ENCODE measurements at places on chromosomes 1 and 21.

DNA sequence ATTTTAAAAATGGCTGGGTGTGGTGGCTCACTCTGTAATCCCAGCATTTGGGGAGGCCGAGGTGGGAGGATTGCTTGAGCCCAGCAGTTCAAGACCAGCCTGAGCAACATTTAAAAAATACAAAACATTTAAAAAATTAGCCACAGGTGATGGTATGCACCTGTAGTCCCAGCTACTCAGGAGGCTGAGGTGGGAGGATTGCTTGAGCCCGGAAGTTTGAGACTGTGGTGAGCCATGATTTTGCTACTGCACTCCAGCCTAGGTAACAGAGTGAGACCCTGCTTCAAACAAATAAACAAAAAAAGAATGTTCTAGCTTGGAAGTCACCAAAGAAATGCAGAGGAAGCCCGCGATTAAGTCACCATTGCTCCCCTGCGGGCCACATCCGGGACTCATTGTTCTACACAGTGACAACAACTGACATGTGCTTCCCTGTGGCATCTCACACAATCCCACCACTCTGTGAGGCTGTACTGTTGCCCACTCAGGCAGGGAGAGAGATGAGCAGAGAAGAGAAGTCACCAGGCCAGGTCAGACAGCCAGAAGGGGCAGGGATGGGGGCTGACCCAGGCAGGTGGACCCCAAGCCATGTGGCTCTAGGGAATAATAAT lies 18.4 kb upstream of the SPATC1L start:
- no peak for DNase-seq

DNA sequence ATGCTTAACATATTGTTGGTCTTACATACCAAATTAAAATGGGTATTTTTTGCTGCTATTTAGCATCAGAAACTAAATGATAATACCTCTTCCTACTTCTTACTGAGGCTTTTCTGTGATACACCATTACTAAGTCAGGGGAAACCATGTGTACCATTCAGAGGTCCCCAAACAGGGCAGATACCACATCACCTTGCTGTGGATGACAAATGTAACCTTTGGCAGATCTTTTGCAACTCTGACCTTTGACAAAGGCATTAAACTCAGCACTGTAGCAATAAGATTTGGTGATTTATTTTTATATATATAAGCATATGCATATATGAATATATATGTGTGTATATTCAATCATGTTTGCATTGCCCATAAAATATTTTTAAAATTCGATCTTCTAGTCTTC lies 2.9 kb downstream of the FAM177B start:
- DNase-seq, result no peak

DNA sequence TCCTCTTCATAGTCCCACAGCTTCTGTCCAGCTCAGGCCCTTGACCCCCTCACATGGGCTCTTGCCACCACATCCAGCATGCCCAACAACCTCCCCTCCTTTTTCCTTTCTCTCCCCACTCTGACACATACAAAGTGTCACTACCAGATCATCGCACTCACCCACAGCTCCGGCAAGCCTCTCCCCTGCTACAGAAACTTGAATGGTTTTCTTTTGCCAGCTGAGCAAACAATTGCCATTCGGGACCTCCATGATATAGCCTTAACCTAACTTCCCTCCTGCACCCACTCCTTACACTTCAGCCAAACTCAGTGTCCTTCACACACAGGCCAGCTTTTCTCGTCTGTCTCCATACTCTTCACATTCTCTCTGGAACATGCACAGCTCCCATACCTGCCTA lies 43.3 kb downstream of the MAB21L3 start:
- no peak for DNase-seq

- DNase-seq, result no peak
These were observed 25.2 kb upstream of the PCBP3 start for GRCh38 chr21:45618287-45618686.

- DNase-seq, result no peak
These were observed 190.6 kb upstream of the SAMSN1 start for GRCh38 chr21:14736672-14737071.

- DNase-seq, result no peak
These were observed 37.2 kb downstream of the WNT4 start for GRCh38 chr1:22105611-22106207.

DNA sequence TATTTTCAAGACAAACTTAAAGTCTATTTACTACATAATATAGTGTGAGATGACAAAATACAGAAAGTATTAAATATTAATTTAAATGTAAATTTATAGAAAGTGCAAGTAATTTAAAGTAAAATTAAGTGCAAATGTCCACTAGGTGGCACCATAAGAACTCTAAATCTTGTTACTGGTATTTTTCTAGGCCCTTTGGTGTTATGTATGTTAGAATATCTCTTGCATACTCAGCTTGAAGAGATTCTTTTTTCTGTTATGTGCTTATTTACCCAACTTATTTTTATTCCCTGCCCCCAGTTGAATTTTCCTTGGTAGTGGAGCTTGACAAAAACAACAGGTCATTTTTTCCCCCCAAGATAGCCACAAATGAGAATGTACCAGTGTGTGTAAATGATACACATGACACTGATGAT lies 71.5 kb downstream of the RPS6KC1 start:
- no peak for DNase-seq

DNA sequence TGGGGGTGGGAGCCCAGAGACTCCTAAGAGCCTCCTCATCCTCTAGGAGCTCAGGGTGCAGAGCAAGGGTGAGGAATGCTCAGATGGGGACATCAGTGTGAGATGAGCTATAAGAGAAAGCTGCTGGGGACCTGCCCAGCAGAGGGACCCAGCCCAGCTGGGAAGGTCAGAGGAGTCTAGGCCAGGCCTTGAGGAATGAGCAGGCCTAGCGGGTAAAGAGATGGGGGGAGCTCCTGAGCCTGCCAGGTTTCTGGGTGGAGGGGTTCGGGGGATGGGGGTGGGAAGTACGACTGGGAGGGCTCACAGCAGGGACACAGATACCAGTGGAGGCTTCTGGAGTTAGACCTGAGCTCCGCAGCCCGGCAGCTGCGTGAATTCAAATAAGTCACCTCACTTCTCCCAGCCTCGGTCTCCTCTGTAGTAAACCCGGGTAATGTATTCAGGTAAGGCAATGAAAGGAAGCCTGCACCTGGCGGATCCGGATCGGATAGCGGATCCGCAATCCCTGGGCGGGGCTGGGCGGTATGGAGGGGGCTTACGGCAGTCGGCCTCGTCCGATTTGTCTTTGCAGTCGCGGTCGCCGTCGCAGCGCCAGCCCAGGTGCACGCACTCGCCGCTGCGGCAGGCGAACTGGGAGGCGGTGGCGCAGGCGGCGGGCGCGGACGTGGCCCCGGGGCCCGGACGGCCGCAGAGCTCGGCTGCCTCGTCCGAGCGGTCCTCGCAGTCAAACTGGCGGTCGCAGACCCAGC lies 38.0 kb upstream of the MAGOH start:
- peak; percentile 29 for DNase-seq

GRCh38 chr1:220804202-220804586 lies 17.5 kb downstream of the MTARC1 start:
- DNase-seq, result no peak

GRCh38 chr1:109104364-109105151 lies 9.4 kb upstream of the ELAPOR1 start:
- no peak for DNase-seq
